Sigmoid colon (tissue), 7 donors: ENCODE measurements at places on chromosomes 1 and 21. TPM values are rescaled to one million over a fixed set of nuclear protein-coding genes. Genes with fewer than 3 reads are reported as not detected.

GRCh38 chr1:19712928-19713327 is 48.3 kb downstream of the HTR6 start:
- no peak for DNase-seq

- peak; percentile 70 for DNase-seq
Measured at GRCh38 chr1:23343221-23344110, 618 bp downstream of the HNRNPR start.

DNA sequence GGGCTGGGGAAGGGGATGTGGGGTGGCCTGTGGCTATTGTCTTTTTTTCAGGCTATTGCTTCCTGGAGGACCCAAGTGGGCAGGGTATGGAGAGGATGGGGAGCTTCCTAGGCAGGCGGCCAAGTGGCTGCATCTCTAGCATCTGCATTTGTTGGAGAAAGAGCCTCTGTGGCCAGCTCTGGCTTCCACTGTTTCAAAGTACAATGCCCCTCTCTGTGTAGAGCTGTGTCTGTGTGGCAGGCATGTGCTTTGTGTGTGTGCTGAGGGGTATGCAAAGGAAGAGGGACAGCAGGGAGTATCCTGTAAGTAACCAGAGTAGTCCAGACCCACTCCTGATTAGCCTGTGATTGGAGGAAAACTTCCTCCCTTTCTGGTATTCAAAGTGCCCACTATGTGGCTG is 40.6 kb downstream of the KCNA2 start:
- no peak for DNase-seq

- DNase-seq: no peak
Measured at GRCh38 chr1:67801903-67802302, 31.4 kb downstream of the GNG12 start.

Gene MLLT11
- total RNA-seq: 2.1 TPM

Gene AK5
- total RNA-seq: 0.33 TPM
